ENCODE measurements at places on chromosomes 1 and 21.

- H3K27me3 ChIP-seq: no peaks in the 10 kb centered on the region
- H3K36me3 ChIP-seq: peaks cover 3% of the 10 kb centered on the region
- peak overlapping the region; percentile 21 for H3K27ac ChIP-seq
- no peak for DNase-seq
- H3K4me3 ChIP-seq: no peak overlapping the region
These were observed 11.9 kb downstream of the COL6A1 start for GRCh38 chr21:45993210-45994085.

DNA sequence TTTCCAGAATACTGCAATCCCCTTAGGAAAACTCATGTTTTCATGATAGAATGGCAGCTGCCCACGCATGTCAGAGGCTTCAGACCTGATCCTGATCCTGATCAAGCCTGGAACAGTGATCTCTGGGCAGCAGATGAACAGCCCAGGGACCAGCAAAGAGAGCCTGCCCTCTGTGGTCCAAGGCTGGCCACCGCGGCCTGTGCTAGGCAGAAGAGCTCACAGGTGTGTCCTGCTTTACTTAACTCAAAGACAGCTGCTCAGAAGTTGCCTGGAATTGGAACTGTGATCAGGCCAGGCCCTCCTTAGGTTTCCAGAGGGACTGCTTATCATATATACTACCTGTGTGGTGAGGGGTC lies 21.2 kb upstream of the BCAR3 start:
- H3K4me3 ChIP-seq: no peak overlapping the region
- peak overlapping the region; percentile 34 for H3K27ac ChIP-seq
- peaks cover 6% of the 10 kb centered on the region for H3K4me1 ChIP-seq
- no peaks in the 10 kb centered on the region for H3K36me3 ChIP-seq

DNA sequence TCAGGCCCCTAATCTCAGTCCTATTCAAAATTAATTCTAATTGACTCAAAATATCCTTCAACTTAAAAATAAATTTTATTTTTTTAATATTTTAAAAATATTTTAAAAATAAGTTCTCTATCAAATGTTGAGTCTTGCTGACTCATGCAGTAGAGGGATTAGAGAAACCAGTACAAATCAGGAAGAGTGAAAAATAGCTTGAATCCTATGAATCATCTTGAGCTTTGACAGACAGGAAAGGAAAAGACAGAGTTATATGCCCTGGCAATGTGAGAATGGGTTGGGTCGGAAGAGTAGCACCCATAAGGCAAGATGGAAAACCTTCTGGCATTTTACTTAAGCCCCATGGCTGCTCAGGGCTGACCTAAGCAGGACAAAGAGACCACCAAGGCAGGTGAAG lies 346.6 kb upstream of the RUNX1 start:
- peaks cover 3% of the 10 kb centered on the region for H3K27me3 ChIP-seq
- H3K27ac ChIP-seq: no peak overlapping the region
- no peaks in the 10 kb centered on the region for H3K36me3 ChIP-seq
- no peak for DNase-seq
- peaks cover 21% of the 10 kb centered on the region for H3K4me1 ChIP-seq
- H3K4me3 ChIP-seq: no peak overlapping the region

- H3K4me1 ChIP-seq: peaks cover 6% of the 10 kb centered on the region
- H3K36me3 ChIP-seq: no peaks in the 10 kb centered on the region
- no peak overlapping the region for H3K27ac ChIP-seq
- H3K27me3 ChIP-seq: no peaks in the 10 kb centered on the region
- no peak overlapping the region for H3K4me3 ChIP-seq
These were observed 198.6 kb upstream of the EDN2 start for GRCh38 chr1:41682845-41683625.

DNA sequence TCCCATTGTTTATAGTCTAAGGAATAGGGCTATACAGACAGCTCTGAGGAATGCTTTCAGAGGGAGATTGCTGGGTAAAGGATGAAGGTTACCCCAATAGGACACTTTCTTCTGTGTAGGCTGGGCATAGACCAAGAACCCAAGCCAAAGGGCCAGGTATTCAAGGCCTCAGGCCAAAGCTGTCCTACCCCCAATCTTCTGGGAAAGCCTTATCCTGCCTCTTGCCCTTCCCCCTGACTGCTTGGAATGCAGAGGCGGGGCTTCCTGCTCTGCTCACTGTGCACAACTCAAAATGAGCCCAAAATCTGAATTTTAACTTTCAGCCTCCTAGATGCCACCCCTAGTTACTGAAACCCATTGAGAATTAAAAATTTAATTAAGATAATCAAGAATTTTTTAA lies 2.2 kb downstream of the OR10Z1 start:
- H3K4me1 ChIP-seq: peaks cover 2% of the 10 kb centered on the region
- H3K27ac ChIP-seq: no peak overlapping the region
- no peaks in the 10 kb centered on the region for H3K27me3 ChIP-seq
- no peaks in the 10 kb centered on the region for H3K36me3 ChIP-seq

DNA sequence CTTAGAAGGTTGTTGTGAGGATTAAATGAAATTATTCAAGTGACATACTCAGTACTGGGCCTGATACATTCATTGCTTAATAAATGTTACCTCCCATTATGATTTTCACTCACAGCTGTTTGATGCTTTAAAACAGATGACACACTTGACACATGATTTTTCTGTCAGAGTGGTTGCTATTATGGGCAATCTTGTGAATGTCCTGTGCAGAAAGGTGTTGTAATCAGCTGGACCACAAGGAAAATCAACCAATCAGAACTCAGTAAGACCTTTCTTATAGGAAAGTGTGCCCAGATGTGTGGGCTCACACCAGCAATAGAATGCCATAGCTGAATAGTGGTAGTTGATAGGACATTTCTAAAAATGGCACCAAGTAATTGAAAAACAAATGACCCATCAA lies 23.5 kb downstream of the GJA5 start:
- no peaks in the 10 kb centered on the region for H3K4me1 ChIP-seq
- DNase-seq: no peak
- peaks cover 9% of the 10 kb centered on the region for H3K27me3 ChIP-seq
- no peaks in the 10 kb centered on the region for H3K36me3 ChIP-seq
- H3K4me3 ChIP-seq: no peak overlapping the region

GRCh38 chr1:1926346-1926811 lies 7.3 kb upstream of the TMEM52 start:
- no peaks in the 10 kb centered on the region for H3K4me1 ChIP-seq
- no peak overlapping the region for H3K27ac ChIP-seq
- no peak overlapping the region for H3K4me3 ChIP-seq
- H3K36me3 ChIP-seq: no peaks in the 10 kb centered on the region
- no peak for DNase-seq

DNA sequence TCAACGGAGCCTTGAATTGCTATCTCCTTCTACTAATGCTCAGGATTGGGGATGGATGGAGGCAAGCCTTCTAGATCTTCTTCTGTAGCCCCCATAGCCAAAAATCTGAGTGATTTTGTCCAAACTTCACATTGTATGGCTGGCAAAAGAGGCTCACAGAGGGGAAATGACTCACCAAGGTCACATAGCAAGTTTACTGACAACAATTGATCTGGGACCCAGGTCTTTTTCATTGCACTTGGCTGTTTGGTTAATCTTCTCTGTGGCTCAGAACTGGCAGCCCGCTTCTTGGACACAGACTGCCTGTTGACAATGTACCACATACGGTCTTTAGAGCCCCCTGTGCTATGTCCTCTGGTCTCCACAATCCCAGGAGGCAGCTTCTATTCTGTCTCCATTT lies 3.0 kb upstream of the LACTBL1 start:
- H3K4me1 ChIP-seq: peaks cover 12% of the 10 kb centered on the region
- no peaks in the 10 kb centered on the region for H3K27me3 ChIP-seq
- H3K36me3 ChIP-seq: no peaks in the 10 kb centered on the region
- DNase-seq: no peak
- H3K4me3 ChIP-seq: no peak overlapping the region
- H3K27ac ChIP-seq: no peak overlapping the region

GRCh38 chr1:211648980-211649934 lies 26.2 kb downstream of the NEK2 start:
- H3K4me1 ChIP-seq: peaks cover 6% of the 10 kb centered on the region
- H3K27ac ChIP-seq: no peak overlapping the region
- H3K4me3 ChIP-seq: no peak overlapping the region
- H3K27me3 ChIP-seq: peaks cover 4% of the 10 kb centered on the region
- H3K36me3 ChIP-seq: no peaks in the 10 kb centered on the region
- DNase-seq: no peak

- no peaks in the 10 kb centered on the region for H3K36me3 ChIP-seq
- H3K4me1 ChIP-seq: peaks cover 81% of the 10 kb centered on the region
- peak overlapping the region; percentile 89 for H3K27ac ChIP-seq
- peak overlapping the region; percentile 77 for H3K4me3 ChIP-seq
- no peaks in the 10 kb centered on the region for H3K27me3 ChIP-seq
These were observed 116.2 kb downstream of the DISP1 start for GRCh38 chr1:222931023-222931422.

GRCh38 chr1:167524651-167525050 lies 6.3 kb upstream of the CD247 start:
- no peaks in the 10 kb centered on the region for H3K36me3 ChIP-seq
- H3K4me3 ChIP-seq: no peak overlapping the region
- no peak overlapping the region for H3K27ac ChIP-seq
- H3K27me3 ChIP-seq: peaks cover 7% of the 10 kb centered on the region

DNA sequence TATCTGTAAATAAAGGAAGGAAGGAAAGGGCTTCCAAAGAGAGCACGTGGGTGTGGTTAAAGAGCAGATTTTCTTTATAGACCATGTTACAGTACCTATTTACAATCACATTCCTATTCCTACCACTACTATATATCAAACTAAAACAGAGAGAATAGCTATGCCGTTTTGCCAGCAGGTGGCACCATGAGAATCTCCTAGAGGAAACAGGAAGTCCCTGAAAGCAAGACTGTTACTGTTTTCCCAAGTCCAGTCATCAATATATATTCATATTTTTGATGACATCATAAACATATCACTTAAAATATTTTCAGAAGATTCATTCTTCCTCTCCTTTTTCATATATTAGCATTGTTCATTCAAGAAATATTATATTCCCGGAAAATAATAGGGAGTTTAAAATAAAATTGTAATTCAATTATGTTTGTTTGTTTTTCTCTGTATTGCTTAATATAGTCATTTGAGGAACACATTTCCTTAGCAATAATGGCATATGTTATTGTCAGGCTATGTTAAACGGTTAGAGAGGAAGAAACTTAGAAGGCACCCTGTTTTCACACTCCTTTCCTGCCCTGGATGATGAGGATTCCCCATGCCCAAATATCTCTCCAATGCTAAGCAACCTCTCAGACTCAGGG lies 6.6 kb downstream of the CCDC190 start:
- DNase-seq: peak; percentile 57
- peaks cover 4% of the 10 kb centered on the region for H3K27me3 ChIP-seq
- H3K4me1 ChIP-seq: peaks cover 14% of the 10 kb centered on the region
- no peaks in the 10 kb centered on the region for H3K36me3 ChIP-seq
- H3K4me3 ChIP-seq: no peak overlapping the region

GRCh38 chr1:50421768-50422674 lies 1.2 kb downstream of the DMRTA2 start:
- peaks cover 32% of the 10 kb centered on the region for H3K4me1 ChIP-seq
- H3K36me3 ChIP-seq: no peaks in the 10 kb centered on the region
- H3K4me3 ChIP-seq: peak overlapping the region; percentile 15
- DNase-seq: no peak

GRCh38 chr21:35868869-35869223 lies 191.5 kb downstream of the SETD4 start:
- H3K4me1 ChIP-seq: peaks cover 3% of the 10 kb centered on the region
- H3K27me3 ChIP-seq: peaks cover 12% of the 10 kb centered on the region
- H3K27ac ChIP-seq: no peak overlapping the region

DNA sequence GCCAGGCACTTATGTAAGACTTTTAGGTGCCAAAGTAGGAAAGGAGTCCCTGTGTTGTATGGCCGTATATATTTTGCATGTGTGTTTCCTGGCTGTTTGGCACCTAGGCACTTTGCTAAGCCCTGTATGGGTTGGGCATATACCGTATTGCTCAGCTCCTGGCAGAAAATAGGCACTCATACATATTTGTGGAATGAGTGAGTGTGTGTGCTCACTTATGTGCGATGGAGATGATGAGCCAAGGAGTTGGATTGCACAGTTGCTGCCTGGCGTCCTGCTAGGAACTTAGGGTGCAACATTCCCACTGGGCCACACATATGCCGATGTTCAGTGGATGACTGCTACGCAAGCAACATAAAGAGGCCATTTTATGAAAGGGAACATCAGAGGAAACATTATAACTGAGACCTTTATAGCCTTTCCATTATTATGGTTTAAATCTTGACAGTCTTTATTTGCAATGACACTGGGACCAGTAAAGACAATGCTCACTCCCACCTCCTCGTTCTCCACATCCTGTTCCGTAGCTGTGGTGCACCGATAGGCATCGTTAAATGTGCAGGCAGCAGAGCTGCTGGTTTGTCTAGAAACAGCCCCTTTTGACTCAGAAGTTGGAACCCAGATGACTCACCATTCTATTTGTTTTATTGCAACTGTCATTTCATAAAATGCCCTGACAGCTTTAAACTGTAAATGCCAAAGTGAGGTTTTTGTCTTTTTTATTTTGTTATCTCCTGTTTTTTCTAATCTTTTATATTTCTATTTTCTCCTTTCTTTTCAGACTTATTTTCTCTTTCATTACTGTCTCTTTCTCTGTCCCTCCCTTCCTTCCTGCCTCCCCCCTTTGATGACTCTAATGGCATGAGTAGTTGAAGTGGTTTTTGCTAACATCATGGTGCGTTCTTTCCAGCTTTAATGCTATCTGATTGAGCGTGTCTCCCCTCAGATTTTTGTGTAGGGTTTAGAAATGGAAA lies 36.1 kb downstream of the PEX14 start:
- H3K27ac ChIP-seq: peak overlapping the region; percentile 27
- no peaks in the 10 kb centered on the region for H3K36me3 ChIP-seq
- no peaks in the 10 kb centered on the region for H3K27me3 ChIP-seq
- peaks cover 47% of the 10 kb centered on the region for H3K4me1 ChIP-seq

DNA sequence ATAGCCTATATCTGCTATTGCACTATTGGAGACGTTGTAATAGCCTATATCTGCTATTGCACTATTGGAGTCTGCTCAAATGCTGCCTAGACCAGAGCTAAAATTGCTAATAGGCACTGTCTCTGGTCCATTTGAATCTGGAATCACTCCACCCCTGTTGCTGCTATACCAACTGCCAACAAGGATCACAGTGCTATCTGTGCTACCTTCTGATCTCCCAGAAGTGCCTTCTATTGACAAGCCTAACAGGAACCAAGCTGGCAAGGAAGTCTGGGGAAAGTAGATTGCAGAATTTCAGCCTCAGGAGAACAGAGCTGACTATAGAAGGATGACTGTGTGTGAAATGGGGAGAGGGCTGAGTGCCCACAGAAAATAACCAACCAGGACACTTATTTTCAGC lies 15.9 kb downstream of the RWDD3 start:
- H3K27ac ChIP-seq: no peak overlapping the region
- H3K4me3 ChIP-seq: no peak overlapping the region
- no peaks in the 10 kb centered on the region for H3K4me1 ChIP-seq
- DNase-seq: no peak
- H3K27me3 ChIP-seq: no peaks in the 10 kb centered on the region
